ENCODE measurements at places on chromosomes 3 and 15. TPM values are rescaled to one million over a fixed set of nuclear protein-coding genes. Genes with fewer than 3 reads are reported as not detected.

CFAP91 gene
- not detected for total RNA-seq

TNFAIP8L3 gene
- total RNA-seq: 8.6 TPM

THSD4 gene
- total RNA-seq: 57.2 TPM

GOLGA8S gene
- not detected for total RNA-seq

C3orf85 gene
- 29.5 TPM for total RNA-seq

MORC1 gene
- 0.16 TPM for total RNA-seq

SERPINI2 gene
- total RNA-seq: not detected

SKOR1 gene
- 0.27 TPM for total RNA-seq

CHDH gene
- 38.4 TPM for total RNA-seq

CLDN16 gene
- not detected for total RNA-seq

DNA sequence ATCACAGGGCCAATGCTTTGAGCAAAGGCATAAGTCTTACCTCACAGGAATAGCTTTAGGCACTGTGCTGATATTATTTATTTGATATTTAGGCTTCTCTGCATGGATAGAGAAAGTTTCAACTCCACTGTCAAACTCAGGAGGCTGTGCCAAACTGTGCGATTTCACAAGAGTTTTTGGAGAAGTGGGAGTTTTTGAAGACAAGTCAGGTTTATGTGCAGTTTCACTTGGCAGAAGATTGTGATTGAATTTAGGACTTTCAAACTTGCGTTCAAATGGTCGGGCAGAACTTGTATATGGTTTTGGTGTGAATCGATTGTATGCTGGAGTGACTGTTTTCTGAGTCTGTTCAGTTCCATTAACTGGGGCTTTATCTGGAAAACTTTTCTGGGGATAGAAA, 113.7 kb downstream of the TJP1 start:
- no peak for DNase-seq

DNA sequence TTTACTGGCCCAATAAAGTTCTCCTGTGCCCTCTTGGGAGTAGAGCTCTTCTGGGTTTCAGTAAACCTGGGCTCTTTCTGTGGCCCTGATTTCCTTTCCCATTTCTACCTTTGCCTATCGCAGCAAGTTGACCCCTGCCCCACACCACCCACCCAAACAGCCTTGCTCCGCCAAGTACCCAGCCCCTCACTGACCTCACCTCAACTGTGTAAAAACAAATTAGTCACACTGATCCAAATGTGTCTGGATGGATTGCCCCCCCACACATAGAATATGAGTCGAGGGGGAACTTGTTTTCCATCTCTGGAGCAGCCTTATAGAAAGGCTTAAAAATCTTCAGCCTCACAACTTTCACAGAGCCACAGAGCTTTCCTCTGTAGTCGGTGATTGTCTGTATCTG, 28.6 kb upstream of the VEPH1 start:
- no peak for DNase-seq

- no peak for DNase-seq
Observed at GRCh38 chr3:7707187-7707586, 794.4 kb upstream of the LMCD1 start.

GRCh38 chr3:56296361-56296760, 171.9 kb downstream of the ERC2 start:
- DNase-seq: no peak

DNA sequence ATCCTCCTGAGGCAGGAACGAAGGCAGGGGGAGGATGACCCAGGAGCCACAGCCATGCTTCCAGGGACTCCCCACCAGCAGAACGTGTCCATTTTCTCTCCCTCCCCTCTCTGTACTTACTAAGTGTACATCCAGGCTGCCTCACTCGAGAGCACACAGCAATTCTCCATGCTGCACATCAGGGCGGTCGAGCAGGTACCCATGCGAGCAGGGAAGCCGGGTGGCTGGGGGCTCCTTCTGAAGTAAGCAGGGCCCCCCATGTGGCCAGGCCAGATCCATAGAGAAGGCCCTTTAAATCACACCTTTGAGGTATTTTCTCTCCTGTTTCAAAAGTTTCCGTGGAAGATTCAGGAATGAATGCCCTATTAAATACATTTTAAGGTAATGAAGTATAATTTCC, 41.2 kb upstream of the SLC6A11 start:
- DNase-seq: no peak

Measured in transverse colon (tissue), 4 donors.